ENCODE measurements at places on chromosomes 6 and 20.

- no peak overlapping the region for H3K27ac ChIP-seq
- peaks cover 2% of the 10 kb centered on the region for H3K27me3 ChIP-seq
- DNase-seq, result no peak
- H3K4me3 ChIP-seq, result no peak overlapping the region
- H3K36me3 ChIP-seq, result no peaks in the 10 kb centered on the region
- H3K4me1 ChIP-seq, result no peaks in the 10 kb centered on the region
Observed at GRCh38 chr6:31350196-31351032, 6.6 kb downstream of the HLA-B start.

- H3K4me3 ChIP-seq, result no peak overlapping the region
- H3K27ac ChIP-seq, result no peak overlapping the region
- no peak for DNase-seq
Observed at GRCh38 chr6:71392276-71392675, 103.7 kb downstream of the OGFRL1 start.

- DNase-seq, result no peak
- H3K27me3 ChIP-seq, result no peaks in the 10 kb centered on the region
- H3K36me3 ChIP-seq, result no peaks in the 10 kb centered on the region
- no peak overlapping the region for H3K4me3 ChIP-seq
Observed at GRCh38 chr6:6217855-6218758, 102.4 kb downstream of the F13A1 start.

GRCh38 chr20:58486207-58486606, 29.0 kb downstream of the APCDD1L start:
- H3K27ac ChIP-seq, result no peak overlapping the region
- H3K27me3 ChIP-seq, result no peaks in the 10 kb centered on the region
- no peaks in the 10 kb centered on the region for H3K36me3 ChIP-seq
- H3K4me1 ChIP-seq, result peaks cover 4% of the 10 kb centered on the region

DNA sequence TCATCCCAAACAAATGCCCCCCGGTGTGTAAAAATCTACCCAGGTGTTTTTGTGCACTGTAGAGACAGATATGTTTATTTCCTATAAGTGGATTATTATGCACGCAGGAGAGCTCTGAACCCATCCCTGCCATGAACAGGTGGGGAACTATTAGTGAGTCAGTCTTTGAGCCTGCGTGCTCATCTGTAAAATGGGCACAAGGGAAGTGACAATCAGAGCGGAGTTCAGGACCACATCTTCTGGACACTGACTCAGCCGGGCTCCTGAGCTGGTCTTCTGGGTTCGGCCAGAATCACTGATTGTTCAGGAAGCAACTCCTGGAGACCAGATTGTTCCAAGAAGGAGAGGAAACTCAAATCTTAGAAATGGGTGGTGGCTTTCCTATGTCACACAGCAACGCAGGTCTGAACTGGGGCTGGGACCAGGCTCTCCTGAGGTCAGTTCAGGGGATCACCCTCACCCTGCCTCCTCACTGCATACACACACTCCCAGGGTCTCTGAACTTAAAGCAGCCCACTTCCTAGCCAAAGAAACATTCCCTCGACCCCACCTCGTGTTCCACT, 27.3 kb upstream of the TGM2 start:
- no peaks in the 10 kb centered on the region for H3K4me1 ChIP-seq
- no peak for DNase-seq
- no peaks in the 10 kb centered on the region for H3K27me3 ChIP-seq
- H3K27ac ChIP-seq, result no peak overlapping the region

DNA sequence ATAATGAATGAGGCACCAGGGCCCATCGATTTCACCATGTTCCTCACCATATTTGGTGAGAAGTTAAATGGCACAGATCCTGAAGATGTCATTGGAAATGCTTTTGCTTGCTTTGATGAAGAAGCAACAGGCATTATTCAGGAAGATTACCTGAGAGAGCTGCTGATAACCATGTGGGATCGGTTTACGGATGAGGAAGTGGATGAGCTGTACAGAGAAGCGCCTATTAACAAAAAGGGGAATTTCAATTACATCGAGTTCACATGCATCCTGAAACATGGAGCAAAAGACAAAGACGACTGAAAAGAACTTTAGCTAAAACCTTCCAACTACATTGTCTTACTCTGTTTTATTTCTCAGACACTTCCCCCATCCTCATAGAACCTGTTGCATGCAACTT, 21.6 kb upstream of the ZBTB22 start:
- H3K4me3 ChIP-seq, result no peak overlapping the region
- H3K27ac ChIP-seq, result no peak overlapping the region
- no peak for DNase-seq
- H3K4me1 ChIP-seq, result no peaks in the 10 kb centered on the region
- no peaks in the 10 kb centered on the region for H3K27me3 ChIP-seq
- no peaks in the 10 kb centered on the region for H3K36me3 ChIP-seq

DNA sequence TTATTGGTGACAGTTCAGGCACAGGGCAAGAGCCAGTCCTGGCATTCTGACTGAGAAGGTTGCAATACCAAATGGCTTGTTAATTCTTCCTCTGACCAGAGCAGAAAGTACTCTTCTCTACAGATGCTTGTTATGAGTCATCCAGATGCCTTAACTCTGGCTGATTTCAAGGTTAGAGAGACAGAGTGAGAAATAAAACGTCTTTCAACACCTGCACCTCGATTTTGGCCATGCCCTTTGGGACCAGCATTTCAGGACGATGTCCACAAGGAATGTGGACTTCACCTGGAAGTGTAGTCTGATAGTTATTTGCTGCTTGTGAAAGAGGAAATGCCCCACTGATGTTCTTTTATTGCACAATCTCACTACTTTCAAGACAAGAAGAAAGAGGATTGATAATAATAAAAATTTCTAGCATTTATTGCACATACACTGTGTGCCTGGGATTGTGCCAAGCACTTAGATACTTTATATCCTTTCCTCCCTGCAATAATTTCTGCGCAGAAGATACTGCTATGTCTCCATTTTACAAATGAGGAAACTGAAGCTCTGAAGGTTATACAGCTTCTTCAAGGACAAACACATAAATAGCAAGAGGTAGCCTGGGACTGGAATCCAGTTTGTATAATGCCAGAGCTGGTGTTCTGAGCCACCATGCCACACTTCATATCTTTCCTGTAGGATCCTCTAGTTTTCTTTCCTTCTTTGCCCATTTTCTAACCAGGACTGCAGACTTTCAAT, 33.5 kb upstream of the MCM3 start:
- no peaks in the 10 kb centered on the region for H3K27me3 ChIP-seq
- H3K4me3 ChIP-seq, result no peak overlapping the region
- H3K36me3 ChIP-seq, result no peaks in the 10 kb centered on the region
- H3K27ac ChIP-seq, result no peak overlapping the region
- DNase-seq, result no peak
- no peaks in the 10 kb centered on the region for H3K4me1 ChIP-seq

- H3K4me1 ChIP-seq, result no peaks in the 10 kb centered on the region
- no peaks in the 10 kb centered on the region for H3K36me3 ChIP-seq
- H3K27me3 ChIP-seq, result no peaks in the 10 kb centered on the region
- H3K4me3 ChIP-seq, result no peak overlapping the region
Observed at GRCh38 chr6:81253821-81254220, 498.7 kb downstream of the TENT5A start.

GRCh38 chr6:36210886-36211595, 14.5 kb downstream of the BRPF3 start:
- H3K4me3 ChIP-seq, result no peak overlapping the region
- H3K36me3 ChIP-seq, result peaks cover 36% of the 10 kb centered on the region
- no peaks in the 10 kb centered on the region for H3K27me3 ChIP-seq
- H3K4me1 ChIP-seq, result no peaks in the 10 kb centered on the region
- no peak overlapping the region for H3K27ac ChIP-seq
- DNase-seq, result no peak

DNA sequence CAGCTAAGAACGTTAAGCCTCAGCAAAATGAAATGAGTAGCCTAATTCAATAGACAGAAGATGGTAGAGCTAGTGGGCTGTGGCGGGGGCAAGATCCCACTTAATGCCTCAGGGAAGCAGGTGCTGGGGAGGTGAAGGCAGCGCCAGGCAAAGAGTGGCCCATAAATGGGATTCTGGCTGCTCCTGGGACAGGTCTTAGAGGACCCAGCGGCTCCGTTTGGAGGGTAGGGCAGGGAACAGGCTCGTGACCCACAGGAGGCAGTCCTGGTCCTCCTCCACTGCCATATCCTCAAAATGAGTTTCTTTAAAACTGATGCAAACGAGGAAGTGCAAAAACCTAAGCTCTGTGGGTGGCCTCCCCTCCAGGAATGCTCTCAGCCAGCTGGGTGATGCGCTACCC, 32.7 kb downstream of the SAYSD1 start:
- no peak for DNase-seq
- no peak overlapping the region for H3K27ac ChIP-seq
- H3K4me1 ChIP-seq, result peaks cover 2% of the 10 kb centered on the region
- H3K36me3 ChIP-seq, result no peaks in the 10 kb centered on the region

DNA sequence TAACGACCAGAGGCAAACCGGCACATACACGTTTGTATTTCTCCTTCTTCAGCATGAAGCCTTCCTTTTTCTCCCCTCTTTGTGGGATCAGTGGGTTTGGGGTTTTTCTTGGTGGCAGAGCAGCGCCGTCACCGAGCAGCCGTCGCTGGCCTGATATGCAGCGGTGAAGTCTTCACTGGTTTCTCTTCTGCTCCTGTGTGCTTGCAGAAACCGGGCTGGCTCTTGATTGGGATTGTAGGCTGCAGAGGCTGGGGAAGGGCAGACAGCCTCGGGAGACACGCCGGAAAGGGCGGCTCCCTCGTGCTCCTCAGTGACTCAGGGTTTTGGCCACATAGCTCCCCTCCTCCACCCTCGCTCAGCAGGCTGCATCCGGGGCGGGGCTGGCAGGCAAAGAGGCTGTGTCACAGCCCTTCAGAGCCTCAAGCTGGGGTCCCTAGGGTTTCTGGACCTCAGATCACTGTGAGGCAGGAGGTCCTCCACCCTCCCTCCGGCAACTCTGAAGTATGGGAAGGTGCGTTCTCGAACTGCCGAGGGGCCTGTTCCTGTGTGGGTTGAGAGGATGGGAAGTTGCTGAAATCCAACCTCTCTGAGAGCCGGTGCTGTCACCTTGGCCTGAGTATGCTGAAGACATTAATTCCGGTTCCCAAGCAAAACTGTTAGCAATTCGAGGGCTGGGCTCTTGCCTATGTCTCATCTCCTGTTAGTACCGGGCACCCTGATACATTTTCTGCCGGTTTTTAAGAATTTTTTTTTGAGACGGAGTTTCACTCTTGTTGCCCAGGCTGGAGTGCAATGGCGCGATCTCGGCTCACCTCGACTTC, 24.2 kb downstream of the NQO2 start:
- no peaks in the 10 kb centered on the region for H3K27me3 ChIP-seq
- no peak overlapping the region for H3K4me3 ChIP-seq
- peaks cover 7% of the 10 kb centered on the region for H3K4me1 ChIP-seq
- H3K36me3 ChIP-seq, result peaks cover 3% of the 10 kb centered on the region
- no peak overlapping the region for H3K27ac ChIP-seq

DNA sequence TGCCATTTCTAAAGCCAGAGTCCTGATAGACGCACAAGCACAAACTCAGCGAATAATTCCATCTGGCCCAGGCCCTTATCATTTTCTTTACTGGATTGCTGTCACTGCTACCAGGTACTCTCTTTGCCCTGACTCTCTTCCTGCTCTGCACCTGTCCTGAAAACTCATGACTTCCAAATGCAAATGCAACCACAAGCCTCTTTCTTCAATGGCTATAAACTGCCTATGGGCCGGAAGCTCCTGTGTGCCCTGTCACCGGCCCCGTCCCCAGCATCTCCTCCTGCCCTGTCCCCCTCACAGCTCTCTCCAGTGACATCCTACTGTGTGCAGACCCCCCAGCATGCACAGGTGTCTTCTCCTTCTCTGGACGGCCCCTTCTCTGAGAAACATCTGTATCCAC, 302.6 kb downstream of the GMDS start:
- no peaks in the 10 kb centered on the region for H3K36me3 ChIP-seq
- no peaks in the 10 kb centered on the region for H3K4me1 ChIP-seq
- no peaks in the 10 kb centered on the region for H3K27me3 ChIP-seq
- no peak overlapping the region for H3K27ac ChIP-seq
- no peak overlapping the region for H3K4me3 ChIP-seq
- DNase-seq, result no peak

DNA sequence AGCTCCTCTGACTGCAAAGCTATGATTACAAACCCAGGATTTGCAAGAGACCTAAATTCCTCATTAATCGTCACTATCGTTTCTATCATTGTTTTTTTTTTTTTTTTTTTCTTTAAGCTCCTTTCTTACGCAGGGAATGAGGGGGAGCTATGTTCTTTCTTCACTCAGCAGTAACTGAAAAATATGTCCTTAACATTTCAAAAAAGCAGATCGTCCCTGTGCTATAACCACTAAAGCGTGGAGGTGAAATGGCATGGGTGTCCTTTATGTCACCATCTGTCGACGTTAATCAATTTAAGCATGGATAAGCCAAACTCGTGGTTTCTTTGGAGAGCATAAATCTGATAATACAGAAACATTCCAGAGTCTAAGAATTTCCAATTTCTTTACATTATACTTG, 67.9 kb upstream of the TRAF3IP2 start:
- no peak for DNase-seq
- H3K27me3 ChIP-seq, result no peaks in the 10 kb centered on the region
- no peak overlapping the region for H3K27ac ChIP-seq
- peaks cover 5% of the 10 kb centered on the region for H3K4me1 ChIP-seq
- H3K36me3 ChIP-seq, result peaks cover 7% of the 10 kb centered on the region
